ENCODE measurements at places on chromosomes 3 and 15. TPM values are rescaled to one million over a fixed set of nuclear protein-coding genes. Genes with fewer than 3 reads are reported as not detected.

TIPARP gene
- 23.1 TPM for polyA plus RNA-seq

PSTPIP1 gene
- 1.1 TPM for polyA plus RNA-seq

HTR3E gene
- 0.07 TPM for polyA plus RNA-seq

GOLGA6A gene
- not detected for polyA plus RNA-seq

ACKR4 gene
- 3.1 TPM for polyA plus RNA-seq

SLITRK3 gene
- 0.25 TPM for polyA plus RNA-seq

TMED3 gene
- 62.1 TPM for polyA plus RNA-seq

NUP210 gene
- 29.7 TPM for polyA plus RNA-seq

KLHL6 gene
- 1.7 TPM for polyA plus RNA-seq

ZNF621 gene
- polyA plus RNA-seq: 21.1 TPM

CKMT1A gene
- 3.3 TPM for polyA plus RNA-seq

FEZF2 gene
- polyA plus RNA-seq: not detected

CCDC54 gene
- polyA plus RNA-seq: not detected

CCR1 gene
- 1.8 TPM for polyA plus RNA-seq

CGNL1 gene
- polyA plus RNA-seq: 61.9 TPM

PML gene
- 34.8 TPM for polyA plus RNA-seq

ONECUT1 gene
- 0.47 TPM for polyA plus RNA-seq

RTP3 gene
- polyA plus RNA-seq: 0.06 TPM

HRG gene
- 2.5 TPM for polyA plus RNA-seq

IMPG2 gene
- polyA plus RNA-seq: 0.37 TPM

LIPC gene
- polyA plus RNA-seq: 19.2 TPM

GCHFR gene
- 59.4 TPM for polyA plus RNA-seq

GP5 gene
- 0.61 TPM for polyA plus RNA-seq

CPNE4 gene
- 0.82 TPM for polyA plus RNA-seq

GOLGA8Q gene
- polyA plus RNA-seq: 6.9 TPM

MKRN3 gene
- polyA plus RNA-seq: 1.2 TPM

MGLL gene
- 25.2 TPM for polyA plus RNA-seq

DCBLD2 gene
- polyA plus RNA-seq: 65.5 TPM

FAM81A gene
- 22.4 TPM for polyA plus RNA-seq

BUB1B gene
- 38.0 TPM for polyA plus RNA-seq

SPTBN5 gene
- 3.0 TPM for polyA plus RNA-seq

TMEM158 gene
- 4.4 TPM for polyA plus RNA-seq

All from renal pelvis (tissue), 12 donors.